ENCODE measurements at places on chromosomes 4 and X. TPM values are rescaled to one million over a fixed set of nuclear protein-coding genes. Genes with fewer than 3 reads are reported as not detected.

SPANXD gene
- not detected for total RNA-seq

ETNPPL gene
- total RNA-seq, result not detected

MAPK10 gene
- 0.54 TPM for total RNA-seq

RASGEF1B gene
- 77.9 TPM for total RNA-seq

DNA sequence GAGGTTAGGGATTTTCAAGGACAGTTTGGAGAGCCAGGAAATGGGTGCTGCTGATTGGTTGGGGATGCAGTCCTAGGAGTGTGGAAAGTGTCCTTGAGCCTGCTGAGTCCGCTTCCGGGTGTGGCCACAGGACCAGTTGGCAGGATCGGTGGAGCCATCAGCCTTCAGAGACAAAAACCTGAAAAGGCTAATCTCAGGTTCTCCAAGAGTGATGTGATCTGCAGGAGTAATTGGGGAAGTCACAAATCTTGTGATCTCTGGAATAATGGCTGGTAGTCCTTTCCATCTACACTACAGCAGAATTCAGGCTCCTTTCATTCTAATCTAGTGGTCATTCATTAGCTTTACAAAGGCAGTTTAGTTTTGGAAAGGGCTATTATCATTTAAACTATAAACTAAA lies 55.9 kb upstream of the BMP2K start:
- no peaks in the 10 kb centered on the region for H3K27me3 ChIP-seq
- DNase-seq, result no peak
- no peaks in the 10 kb centered on the region for H3K36me3 ChIP-seq
- no peaks in the 10 kb centered on the region for H3K4me1 ChIP-seq
- no peak overlapping the region for H3K27ac ChIP-seq

GRCh38 chr4:74267998-74268606 lies 40.2 kb upstream of the EPGN start:
- H3K36me3 ChIP-seq, result no peaks in the 10 kb centered on the region
- H3K4me3 ChIP-seq, result no peak overlapping the region
- no peaks in the 10 kb centered on the region for H3K4me1 ChIP-seq
- no peaks in the 10 kb centered on the region for H3K27me3 ChIP-seq
- no peak for DNase-seq

DNA sequence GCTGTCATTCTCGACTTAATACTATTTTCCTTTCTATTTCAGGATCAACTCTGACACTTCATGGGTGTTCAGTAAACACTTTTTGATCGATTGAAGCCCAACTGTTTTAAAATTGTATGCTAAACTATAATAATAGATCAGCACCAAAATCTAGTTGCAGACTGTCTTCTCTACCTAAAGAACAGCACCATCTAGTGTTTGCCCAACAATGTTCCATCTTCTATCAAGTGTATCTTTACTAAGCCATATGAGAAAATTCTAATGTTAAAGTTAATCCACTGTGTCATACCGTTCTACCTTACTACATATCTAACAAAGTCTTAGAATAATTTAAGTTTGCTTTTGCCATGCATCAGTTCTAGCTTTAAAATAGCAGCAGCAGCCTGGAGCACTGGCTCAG lies 113.0 kb upstream of the PRDX4 start:
- H3K36me3 ChIP-seq, result no peaks in the 10 kb centered on the region
- no peak overlapping the region for H3K4me3 ChIP-seq
- no peak for DNase-seq
- H3K27me3 ChIP-seq, result no peaks in the 10 kb centered on the region

- H3K4me1 ChIP-seq, result no peaks in the 10 kb centered on the region
- no peaks in the 10 kb centered on the region for H3K36me3 ChIP-seq
- no peak overlapping the region for H3K4me3 ChIP-seq
- DNase-seq, result no peak
- no peak overlapping the region for H3K27ac ChIP-seq
- no peaks in the 10 kb centered on the region for H3K27me3 ChIP-seq
These were observed 67.4 kb downstream of the RNF150 start for GRCh38 chr4:141065872-141066271.
